ENCODE measurements at places on chromosomes 2 and 18. TPM values are rescaled to one million over a fixed set of nuclear protein-coding genes. Genes with fewer than 3 reads are reported as not detected.

DNA sequence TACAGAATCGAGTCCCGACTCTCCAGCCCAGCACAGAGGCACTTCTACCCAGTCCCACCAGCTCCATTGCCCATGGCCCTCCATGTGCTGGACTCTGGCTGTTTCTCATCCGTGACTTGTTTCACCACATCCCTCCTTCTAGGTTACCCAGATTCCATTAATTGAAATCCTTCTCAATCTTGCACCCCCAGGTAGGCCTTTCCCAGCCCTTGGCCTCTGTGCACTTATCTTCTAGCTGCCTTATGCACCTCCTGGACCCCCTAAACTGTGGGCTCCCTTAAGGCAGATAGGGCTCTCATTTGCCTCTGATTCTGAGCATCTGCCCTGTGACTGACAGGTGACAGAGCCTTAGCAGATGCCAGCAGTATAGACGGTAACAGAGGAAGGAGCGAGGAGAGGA is 9.2 kb downstream of the MYCN start:
- DNase-seq = no peak

GRCh38 chr18:48819781-48820482 is 130.8 kb downstream of the SMAD7 start:
- no peak for DNase-seq

- DNase-seq = no peak
These were observed 244.3 kb upstream of the COPS8 start for GRCh38 chr2:236841389-236841788.

- no peak for DNase-seq
These were observed 5.7 kb downstream of the PPP1R1C start for GRCh38 chr2:181991171-181991885.

DNA sequence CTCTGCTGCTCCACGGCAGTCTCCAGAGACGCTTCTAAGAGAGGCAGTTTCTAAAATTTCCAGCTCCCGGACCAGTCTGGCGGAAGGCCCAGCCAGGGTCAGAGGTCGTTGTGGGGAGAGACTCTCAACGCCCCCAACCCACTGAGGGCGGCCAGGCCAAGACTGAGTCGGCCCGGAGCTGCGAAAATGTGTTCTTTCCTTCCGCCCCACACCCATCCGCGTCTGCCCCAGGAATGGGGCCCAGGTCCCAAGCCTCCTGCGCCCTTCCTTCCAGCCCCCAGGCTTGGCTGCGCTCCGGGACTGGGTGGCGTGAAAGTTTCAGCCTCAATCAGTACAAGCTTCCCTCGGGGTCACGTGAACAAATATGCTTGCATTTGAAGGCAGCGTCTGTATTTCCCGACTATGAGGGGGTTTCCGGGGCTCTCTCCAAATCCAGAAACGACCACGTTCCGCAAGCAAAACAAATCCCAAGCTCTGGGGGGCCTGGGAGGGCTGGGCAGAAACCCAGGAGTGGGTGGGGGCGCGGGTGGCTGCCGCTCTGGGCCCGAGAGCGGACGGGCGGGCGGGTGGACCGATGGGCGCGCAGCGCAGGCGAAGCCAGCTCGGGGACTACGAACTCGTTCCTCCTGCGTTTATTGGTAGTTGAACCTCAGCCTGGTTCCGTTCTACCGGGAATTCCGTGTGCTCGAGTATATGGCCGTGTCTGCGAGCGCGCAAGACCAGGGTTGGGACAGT is 3.3 kb downstream of the HOXD3 start:
- DNase-seq = peak; percentile 62

The NCKAP5 gene
- polyA plus RNA-seq = 5.6 TPM

The TMEM163 gene
- 0.79 TPM for polyA plus RNA-seq
